ENCODE measurements at places on chromosomes 1 and 21.

- DNase-seq = no peak
Observed at GRCh38 chr1:20278692-20279130, 12.0 kb upstream of the VWA5B1 start.

DNA sequence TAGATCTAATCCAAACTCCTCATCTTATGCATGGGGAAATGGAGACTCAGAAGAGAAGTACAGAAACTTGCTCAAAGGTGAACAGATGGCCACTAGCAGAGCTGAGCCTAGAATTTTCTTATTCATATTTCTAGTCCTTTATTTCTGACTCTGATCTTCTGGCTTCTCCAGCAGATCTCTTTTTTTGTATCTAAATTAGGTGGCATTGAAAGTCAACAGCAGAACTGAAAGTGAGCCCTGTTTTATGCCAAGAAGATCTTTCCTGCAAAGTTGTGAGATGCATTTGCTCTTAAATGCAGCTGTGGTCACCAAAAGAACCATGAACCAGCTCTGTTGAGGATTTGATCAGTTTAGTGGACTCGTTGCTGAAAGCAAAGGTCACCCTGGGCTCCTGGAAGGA is 75.5 kb downstream of the KAZN start:
- no peak for DNase-seq

DNA sequence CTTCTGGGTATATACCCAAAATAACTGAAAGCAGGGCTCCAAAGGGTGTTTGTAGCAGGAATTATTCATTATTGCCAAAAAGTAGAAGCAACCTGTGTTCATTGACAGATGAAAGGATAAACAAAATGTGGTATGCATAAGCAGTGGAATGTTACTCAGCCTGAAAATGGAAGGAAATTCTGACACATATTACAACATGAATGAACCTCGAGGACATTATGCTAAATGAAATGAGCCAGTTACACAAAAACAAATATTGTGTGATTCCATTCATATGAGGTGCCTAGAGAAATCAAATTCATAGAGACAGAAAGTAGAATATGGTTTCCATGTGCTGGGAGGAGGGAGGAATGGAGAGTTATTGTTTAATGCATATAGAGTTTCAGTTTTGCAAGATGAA is 86.3 kb upstream of the ARTN start:
- no peak for DNase-seq

DNA sequence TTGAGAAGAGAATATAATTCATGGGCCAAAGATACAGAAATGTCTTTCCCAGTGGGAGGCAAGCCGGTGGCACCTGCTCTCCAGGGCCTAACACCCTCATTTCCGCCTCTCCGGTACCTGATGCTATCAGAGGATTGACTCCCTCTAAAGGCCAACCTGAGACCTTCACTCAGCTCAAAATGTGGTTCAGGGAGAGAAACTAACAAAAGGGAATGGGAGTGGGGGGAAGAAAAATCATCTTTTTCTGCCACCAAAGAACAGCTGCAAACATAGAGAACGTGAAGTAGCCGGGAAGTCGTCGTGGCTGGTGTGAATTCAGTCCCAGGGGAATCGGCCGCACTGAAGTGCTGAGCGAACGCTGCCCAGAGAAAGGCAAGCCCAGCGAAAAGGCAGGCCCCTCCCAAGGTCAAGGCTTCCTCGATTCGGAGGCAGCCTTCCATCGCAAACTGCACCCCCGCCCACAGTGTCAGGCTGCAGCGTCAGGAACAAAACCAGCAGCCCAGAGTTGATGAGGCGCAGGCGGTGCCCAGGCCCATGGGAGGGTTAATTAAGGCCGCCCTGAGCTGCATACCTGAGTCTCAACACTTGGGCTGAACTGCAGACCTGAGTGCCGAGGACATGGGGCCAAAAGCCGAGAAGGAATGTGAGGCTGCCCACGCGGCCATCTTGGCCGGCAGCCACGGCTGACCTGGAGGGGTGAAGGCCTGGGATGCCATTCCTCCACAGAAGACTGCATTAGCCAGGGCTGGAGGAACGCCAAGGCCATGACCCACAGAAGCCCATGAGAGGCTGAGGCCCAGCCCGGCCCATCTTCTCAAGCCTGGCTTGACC is 160.2 kb downstream of the PSMG1 start:
- DNase-seq = peak; percentile 89

GRCh38 chr1:226761322-226761721 is 22.2 kb upstream of the ITPKB start:
- no peak for DNase-seq

- no peak for DNase-seq
Observed at GRCh38 chr1:178713259-178713658, 11.8 kb upstream of the RALGPS2 start.

GRCh38 chr1:218377143-218377660 is 32.1 kb downstream of the TGFB2 start:
- no peak for DNase-seq

- DNase-seq = peak; percentile 84
Observed at GRCh38 chr1:234724516-234725176, 114.7 kb upstream of the IRF2BP2 start.

DNA sequence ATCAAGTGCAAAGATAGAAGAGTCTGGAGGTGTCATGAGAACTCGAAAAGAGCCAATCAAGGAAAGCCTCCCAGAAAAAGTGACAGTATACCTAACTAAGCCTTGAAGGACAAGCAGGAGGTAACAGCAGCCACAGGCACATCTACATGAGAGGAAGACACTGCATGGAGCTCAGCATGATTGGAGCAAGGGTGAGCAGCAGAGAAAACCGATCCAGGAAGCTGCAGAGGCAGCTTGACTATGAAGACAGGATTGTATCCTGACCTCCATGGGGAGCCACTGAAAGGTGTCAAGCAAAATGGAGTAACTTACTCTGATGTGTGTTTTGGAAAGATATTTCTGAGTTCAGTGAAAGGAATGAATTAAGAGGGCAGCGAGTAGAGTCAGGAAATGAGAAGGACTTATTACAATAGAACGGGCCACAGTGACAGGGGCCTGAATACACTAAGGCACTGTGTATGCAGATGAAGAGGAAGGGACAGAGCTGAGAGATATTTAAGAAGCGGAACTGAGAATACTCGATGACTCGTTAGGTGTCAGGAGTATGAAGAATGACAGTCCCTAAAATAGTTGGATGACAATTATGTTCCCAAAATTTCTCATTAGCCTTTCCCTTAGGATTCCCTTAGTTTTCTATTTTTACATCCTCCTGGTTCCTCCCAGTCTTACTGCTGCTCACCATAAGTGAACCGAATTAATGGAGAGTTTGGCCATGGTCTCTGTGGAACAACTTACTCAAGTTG is 139.3 kb upstream of the NFIA start:
- DNase-seq = no peak

- DNase-seq = no peak
Observed at GRCh38 chr1:234961456-234962339, 166.9 kb downstream of the TOMM20 start.

DNA sequence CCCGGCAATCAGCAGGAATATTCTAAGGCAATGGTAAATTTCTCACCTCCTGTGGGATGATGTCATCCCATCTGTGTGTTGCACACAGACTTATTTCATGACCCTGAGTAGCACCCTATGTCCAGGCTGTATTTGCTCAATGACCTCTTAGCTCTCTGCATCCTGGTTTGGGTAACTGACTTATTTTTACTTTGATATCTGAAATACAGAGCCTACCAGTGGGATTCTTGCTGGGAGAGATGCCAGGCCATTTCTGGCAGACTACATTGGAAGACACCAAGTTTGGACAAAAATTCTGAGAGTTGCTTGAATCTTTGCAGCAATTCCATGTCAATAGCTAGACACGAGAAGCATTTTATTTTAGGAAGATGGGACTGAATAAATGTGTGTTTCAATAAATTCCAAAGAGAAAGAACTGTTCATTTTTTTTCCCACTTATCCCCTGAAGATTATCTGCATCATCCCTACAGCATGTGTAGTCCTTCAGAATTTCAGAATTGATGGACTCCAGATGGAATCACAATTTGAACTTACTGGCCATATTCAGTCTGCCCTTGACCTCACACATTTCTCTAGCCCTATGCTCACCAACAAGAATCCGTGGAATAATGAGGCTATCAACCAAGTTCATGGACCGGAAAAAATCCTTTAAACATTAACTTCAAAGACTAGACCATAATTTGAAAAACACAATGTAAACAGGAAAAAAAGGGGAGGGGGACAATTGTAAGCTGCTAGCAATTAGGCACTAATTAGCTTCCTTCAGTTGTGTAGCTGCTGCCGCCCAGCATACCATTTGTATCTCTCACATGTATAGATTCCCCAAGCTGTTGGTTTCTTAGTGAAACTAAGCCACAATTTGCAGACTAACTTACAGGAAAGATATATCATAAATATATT is 226.5 kb downstream of the HMCN1 start:
- DNase-seq = no peak

GRCh38 chr21:14452031-14452726 is 69.2 kb upstream of the HSPA13 start:
- no peak for DNase-seq

GRCh38 chr1:15574741-15575140 is 10.1 kb downstream of the AGMAT start:
- no peak for DNase-seq

- DNase-seq = no peak
Observed at GRCh38 chr1:185400052-185400451, 83.0 kb upstream of the IVNS1ABP start.

- no peak for DNase-seq
Observed at GRCh38 chr1:178749581-178750166, 24.6 kb downstream of the RALGPS2 start.

DNA sequence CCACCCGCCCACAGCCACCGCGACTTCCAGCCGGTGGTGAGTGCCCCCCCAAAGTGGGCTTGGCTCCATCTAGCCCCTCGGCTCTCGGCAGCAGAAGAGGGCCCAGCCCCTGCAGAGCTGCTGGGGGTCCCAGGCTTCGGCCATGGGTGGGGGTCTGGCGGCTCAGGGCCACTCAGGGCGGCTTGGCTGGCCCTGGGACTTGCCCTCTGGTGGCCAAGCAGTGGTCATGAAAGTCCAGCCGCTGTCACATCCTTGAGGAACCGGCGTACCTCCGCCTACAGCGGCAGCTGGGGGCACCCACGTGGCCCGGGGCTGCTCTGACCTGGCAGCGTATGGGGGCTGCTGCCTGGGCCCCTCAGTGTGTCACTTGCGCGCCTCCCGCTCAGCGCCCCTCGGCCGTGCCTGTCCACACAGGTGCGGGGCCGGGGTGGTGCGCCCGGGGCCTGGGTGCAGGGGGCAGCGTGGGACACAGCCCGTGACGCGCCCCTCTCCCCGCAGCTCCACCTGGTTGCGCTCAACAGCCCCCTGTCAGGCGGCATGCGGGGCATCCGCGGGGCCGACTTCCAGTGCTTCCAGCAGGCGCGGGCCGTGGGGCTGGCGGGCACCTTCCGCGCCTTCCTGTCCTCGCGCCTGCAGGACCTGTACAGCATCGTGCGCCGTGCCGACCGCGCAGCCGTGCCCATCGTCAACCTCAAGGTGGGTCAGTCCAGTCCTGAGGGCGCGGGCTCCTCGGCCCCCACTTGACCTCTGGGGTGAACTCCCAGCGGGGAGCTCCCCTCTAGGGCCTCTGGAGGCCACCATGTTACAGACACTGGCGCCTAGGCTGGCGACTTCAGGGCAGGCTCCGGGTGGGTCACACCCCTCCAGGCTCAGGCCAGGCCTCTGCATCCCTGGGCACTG is 32.4 kb downstream of the SLC19A1 start:
- DNase-seq = peak; percentile 58

DNA sequence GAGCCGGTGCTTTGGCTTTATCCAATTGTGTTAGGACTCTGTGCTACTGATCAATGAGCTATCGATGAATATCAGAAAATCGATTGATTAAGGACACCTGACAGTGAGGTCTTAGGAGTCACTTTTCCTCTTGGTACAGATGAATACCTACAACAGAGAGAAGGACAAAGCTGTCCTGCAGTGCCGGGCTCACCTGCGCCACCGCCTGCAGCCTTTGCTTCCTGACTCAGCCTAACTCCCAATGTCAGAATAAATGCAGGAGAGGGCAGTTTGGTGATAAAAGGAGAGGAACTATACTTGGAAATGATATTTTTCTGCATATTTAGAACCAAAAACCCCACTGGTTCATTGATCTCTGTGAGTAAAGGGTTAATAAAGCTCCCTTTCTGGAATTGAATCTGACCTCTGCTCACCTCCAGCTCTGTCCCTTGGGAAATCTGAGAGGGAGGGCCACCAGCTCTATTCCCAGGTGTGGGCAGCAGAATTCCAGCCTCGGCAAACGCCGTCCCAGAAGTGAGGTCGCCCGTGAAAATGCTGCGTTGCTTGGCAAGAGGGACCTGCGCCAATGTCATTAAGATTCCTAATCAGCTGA is 39.3 kb downstream of the POFUT2 start:
- DNase-seq = no peak

GRCh38 chr1:3251099-3251806 is 182.2 kb downstream of the PRDM16 start:
- no peak for DNase-seq

GRCh38 chr1:58006421-58007046 is 540.0 kb downstream of the OMA1 start:
- DNase-seq = no peak
